SJSA1 (cell line): ENCODE measurements at places on chromosomes 11 and 22. TPM values are rescaled to one million over a fixed set of nuclear protein-coding genes. Genes with fewer than 3 reads are reported as not detected.

- no peaks in the 10 kb centered on the region for H3K27me3 ChIP-seq
- no peak overlapping the region for H3K4me3 ChIP-seq
- no peak for DNase-seq
- peaks cover 46% of the 10 kb centered on the region for H3K36me3 ChIP-seq
Observed at GRCh38 chr11:73314117-73314961, 6.3 kb downstream of the ARHGEF17 start.

DNA sequence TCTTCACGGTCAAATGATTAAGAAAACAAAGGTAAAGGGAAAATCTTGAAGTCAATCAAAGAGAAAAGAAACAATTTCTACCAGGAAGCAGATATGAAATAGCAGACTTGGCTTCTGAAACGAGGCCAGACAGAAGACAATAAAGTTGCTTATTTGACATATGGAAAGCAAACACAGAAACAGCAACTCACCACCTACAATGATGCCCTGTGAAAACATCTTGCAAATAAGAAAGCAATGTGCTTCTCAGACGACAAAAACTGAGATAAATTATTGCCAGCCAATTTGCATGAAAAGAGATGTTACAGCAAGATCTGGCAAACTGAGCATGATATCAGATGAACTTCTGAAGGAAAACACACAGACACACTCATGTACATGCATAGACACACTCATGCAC lies 45.9 kb upstream of the CTSC start:
- H3K27me3 ChIP-seq: no peaks in the 10 kb centered on the region
- H3K36me3 ChIP-seq: no peaks in the 10 kb centered on the region
- no peaks in the 10 kb centered on the region; the same call in none of the 2 replicates for H3K4me1 ChIP-seq
- no peak overlapping the region for H3K27ac ChIP-seq

GRCh38 chr11:120714438-120714837 lies 202.9 kb downstream of the GRIK4 start:
- H3K4me1 ChIP-seq: peaks cover 15% of the 10 kb centered on the region
- H3K27me3 ChIP-seq: no peaks in the 10 kb centered on the region

DNA sequence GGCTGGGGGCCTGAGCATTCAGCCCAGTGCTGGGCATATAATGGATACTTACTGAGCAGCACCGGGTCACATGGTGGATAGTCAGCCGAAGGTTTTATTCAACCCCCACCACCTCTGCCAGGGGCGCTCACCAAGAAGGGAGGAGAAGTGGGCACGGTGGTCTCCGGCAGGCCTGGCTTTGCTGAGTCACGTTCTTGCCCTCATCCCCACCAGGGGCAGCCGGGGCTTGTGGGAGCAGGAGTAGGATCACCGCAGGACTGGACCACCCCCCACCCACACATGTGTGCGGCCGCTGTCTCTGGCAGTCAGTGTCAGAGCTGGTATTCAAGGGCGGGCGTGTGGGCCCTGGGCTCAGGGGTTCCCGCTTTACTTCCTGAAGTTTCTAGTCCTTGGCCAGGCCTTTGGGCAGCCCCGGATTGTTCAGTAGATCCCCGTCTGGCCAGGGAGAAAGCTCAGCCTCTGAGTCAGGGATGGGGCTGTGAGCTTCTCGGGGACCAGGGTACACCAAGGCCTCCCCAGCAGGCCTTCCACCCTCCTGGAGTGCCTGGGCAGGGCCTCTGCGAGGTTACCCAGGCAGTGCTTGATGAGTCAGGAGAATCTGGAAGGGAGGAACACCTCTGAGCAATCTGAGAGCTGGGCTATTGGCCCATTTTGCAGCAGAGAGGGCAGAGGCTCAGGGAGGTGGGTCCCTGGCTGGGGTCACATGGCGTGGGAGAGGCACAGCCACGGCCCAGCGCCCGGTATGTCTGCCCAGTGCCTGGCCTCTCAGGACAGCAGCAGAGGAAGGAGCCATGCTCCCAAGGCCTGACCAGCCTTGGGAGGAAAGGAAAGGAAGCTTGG lies 60.6 kb downstream of the RTL6 start:
- H3K4me1 ChIP-seq: peaks cover 9% of the 10 kb centered on the region
- DNase-seq: no peak
- no peak overlapping the region for H3K27ac ChIP-seq
- H3K4me3 ChIP-seq: no peak overlapping the region
- H3K36me3 ChIP-seq: no peaks in the 10 kb centered on the region

DNA sequence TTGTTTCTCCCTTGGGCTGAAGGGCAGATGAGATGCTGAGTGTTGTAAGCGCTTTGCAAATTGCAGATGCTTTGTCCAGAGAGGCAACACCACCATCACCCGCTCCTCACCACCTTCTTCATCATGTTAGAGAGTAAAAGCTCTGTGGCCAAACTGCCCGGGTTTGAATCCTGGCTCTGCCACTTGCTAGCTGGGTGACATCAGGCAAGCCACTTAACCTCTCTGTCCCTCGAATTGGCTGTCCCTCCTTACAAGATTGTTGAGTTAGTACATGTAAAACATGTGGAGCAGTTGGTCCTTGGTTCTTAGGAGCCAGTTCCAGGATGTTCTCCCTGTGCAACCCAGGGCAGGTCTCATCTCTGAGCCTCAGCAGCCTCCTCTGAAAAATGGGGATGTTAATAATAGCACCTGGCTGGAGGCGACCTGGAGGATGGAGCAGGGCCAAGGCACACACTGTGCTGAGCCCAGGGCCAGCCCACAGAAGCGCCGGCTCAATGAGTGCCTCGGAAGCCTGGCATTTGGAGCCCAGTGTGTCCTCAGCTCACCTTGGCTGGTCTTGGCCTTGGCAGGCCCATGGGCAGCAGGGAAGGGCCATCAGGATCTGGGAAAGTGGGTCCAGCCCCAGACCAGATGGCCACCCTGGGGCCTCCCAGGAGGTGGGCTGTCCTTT lies 10.5 kb downstream of the C11orf86 start:
- H3K4me3 ChIP-seq: no peak overlapping the region
- no peaks in the 10 kb centered on the region for H3K27me3 ChIP-seq
- no peaks in the 10 kb centered on the region for H3K36me3 ChIP-seq
- peaks cover 31% of the 10 kb centered on the region for H3K4me1 ChIP-seq
- H3K27ac ChIP-seq: no peak overlapping the region
- no peak for DNase-seq

- no peak for DNase-seq
- H3K36me3 ChIP-seq: peaks cover 64% of the 10 kb centered on the region
Observed at GRCh38 chr22:21690401-21690801, 24.6 kb downstream of the PPIL2 start.

Gene CCDC134
- 10.6 and 28.6 TPM in 2 replicates for total RNA-seq

Gene CCDC116
- total RNA-seq: 0.13 TPM in 1 of 2 replicates, not detected in the other

Gene NPTXR
- 2.1 and 2.2 TPM in 2 replicates for total RNA-seq
